Kidney (tissue), 22 donors: ENCODE measurements at places on chromosomes 5 and 9.

- DNase-seq = no peak
Measured at GRCh38 chr5:84374568-84374967, 10.1 kb downstream of the EDIL3 start.

DNA sequence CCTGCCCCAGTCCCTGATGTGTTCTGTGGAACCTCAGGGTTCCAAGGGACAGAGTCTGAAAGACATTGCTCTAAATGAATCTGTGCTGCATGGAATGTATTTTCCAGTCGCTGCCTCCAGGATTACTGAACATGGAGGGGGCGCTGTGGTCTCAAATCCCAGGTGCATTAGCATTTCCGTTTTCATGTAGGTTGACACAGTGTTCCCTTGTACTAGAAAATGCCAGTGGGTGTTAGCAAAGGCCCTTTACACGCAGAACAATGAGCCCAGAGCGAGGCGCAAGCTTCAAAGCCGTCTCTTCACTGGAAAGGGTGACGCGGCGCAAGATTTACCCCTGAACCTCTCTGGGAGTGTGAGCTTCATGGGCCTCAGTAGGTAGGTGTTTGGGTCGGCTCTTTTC lies 308.3 kb downstream of the SLIT3 start:
- DNase-seq = peak; percentile 61

DNA sequence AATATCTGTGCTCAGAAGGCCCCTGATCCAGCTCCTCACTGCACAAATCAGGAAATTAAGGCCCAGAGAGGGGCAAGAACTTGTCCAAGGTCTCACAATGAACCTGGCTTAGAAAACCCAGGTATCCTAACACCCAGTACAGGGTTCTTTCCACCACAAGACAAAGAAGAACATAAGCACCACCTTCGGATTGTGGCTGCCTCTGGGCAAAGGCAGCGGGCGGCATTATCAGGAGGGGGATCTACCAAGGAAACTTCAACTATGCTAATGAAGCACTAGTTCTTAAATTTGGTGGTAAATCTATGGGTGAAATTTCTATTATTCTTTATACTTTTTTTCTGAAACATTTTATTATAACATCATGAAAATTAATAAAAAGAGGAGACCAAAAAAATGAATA lies 17.9 kb downstream of the ANXA6 start:
- DNase-seq = no peak

DNA sequence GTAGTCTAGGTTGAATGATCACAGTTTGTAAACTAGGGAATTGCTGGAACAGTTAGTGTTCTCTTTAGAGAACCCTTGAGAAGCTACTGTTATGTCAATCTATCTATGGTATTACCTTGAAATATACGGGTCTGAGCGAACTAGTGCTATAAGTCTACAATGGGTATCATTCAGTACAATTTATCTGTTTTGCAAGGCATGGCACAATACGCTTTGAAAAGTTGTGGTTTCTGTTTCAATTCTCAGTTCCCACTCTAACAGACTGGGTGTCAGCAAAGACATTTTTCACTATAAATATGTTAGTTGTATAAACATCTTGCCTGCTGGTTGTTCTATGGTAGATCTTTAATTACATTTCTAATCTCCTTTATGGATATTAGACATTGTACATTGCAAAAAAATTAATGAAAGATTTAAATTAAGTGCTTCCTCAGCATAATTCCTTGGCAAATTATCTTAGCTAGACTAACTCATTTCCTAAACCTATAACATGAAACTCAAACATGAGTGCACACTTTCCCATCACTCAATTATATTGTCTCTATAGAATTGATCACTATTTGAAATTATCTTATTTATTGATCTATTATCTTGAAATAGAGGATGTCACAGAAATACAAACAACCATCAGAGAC lies 24.9 kb upstream of the SLCO6A1 start:
- no peak for DNase-seq

DNA sequence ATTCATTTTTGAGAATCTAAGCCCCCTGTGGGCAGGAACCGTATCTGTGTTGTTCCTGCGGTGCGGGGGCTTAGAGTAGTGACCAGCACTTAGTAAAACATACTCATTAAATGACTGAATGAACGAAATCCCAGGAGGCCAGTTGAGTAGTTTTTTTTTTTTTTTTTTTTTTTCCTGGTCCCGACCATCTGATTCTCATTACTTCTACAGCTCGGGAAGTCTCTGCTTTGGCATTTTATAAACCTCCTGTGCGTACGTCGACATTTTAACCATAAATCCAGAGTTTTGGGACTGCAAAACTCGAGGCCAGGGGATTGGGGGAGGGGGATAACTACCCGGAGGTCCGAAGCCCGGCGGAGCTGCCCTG lies 31.5 kb upstream of the SPRY4 start:
- no peak for DNase-seq

DNA sequence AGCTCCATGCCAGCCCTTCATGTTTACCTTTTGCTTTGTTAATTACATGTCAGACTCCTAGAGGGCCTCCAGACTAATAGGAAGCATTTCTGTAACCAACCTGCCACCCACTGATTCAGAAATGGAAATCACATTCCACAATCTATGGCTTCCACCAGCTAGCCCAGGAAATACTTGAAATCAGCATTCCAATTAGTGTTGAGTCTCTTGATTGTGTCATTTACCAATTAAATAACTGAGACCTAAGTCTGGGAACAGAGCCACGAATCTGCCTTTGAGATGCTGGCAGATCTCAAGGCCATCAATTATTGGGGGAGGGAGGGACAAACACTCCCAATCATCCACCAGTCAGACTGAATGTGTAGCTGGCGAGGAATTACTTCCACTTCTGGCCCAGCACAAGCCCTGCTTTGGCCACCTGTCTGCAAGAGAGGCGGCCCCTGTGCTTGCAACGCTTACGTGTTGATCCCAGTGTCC lies 27.4 kb upstream of the SAP30L start:
- no peak for DNase-seq

DNA sequence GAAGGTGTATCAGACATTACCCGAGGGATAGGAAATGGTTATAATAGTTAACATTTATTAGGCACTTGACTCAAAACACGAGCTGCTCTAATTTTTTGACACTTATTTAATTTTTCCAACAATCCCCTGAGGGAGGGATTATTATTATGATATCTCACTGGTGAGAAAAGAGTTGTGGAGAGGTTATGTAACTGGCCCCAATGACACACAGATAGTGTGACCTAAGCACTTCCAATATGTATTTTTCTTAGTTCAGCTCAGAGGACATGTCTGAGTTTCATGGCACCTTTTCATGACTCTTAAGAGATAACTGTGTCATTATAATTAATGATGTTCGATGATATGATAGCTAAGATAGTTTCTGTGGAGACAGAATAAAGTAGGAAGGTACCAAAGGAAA lies 86.9 kb downstream of the PTCD2 start:
- no peak for DNase-seq

- no peak for DNase-seq
Measured at GRCh38 chr5:23026252-23027170, 173.4 kb upstream of the CDH12 start.

- DNase-seq = no peak
Measured at GRCh38 chr5:322281-322941, 897 bp downstream of the AHRR start.

DNA sequence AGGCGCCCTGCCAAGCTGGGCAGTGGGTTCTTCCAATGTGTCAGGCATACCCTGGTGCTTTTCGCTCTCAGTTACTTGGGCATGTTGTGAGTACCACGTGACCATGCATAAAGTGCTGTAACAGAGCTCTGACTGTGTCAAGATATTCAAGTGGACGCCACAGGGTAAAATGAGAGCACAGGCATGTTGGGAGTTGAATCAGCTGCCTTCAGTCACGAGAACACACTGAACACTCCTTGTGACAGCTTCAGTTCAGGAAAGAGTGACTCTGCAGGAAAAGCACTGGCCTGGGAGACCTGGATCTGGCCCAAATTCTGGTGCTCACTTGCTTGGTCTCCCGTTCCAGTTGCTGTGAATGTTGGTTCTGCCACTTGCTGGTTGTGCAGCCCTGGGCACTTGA lies 5.1 kb downstream of the MLANA start:
- no peak for DNase-seq

GRCh38 chr5:44497606-44498005 lies 108.4 kb upstream of the FGF10 start:
- DNase-seq = no peak
